ENCODE measurements at places on chromosomes 1 and 21.

GRCh38 chr1:213387380-213388015 is 336.5 kb downstream of the RPS6KC1 start:
- DNase-seq, result no peak

GRCh38 chr21:38341546-38342012 is 84.8 kb downstream of the KCNJ15 start:
- DNase-seq, result no peak

DNA sequence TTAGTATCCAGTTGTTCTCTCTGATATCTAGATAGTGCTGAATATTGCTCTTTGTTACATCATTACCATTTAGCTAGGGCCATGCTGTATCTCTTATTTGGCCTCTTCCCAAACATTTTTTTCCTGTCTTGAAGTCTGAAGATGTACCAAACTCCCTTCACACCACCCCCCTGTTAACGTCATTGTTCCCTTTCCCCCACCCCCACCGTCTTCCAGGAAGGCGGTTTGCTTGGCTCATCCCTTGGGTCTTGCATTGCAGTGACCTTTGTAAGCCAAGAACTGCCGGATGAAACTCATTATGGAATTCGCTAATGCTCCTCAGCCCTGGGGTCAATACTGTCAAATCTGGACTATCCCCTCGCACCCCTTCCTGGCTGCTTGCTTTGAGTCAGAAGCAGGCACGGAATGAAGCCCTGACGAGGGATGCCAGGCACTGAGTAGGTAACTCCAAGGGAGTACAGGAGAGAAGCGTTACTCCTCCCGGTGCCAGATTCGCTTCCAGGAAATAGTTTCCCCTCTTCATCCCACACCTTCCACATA is 283.1 kb downstream of the TM2D1 start:
- DNase-seq, result no peak

GRCh38 chr1:110734133-110734680 is 59.5 kb upstream of the KCNA3 start:
- DNase-seq, result no peak

DNA sequence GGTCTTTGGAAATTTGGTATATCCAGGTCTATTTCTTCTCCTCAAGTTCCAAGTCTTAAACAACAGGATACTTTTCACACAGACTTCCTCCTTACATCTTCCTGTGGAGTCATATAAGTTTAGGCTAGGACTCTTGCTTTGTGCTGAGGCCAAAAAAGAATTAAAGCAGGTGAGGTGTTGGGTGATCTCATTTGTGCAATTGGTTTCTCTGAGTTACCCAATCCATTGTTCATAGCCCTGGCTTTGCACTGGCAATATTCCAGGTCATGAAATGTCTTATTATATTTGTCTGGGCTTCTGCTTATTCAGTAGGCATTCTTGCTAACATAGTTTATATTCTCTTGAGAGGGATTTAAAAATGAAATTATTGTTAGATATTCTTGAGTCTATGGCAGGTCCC is 14.1 kb upstream of the KIAA0040 start:
- DNase-seq, result no peak

GRCh38 chr1:96808191-96808590 is 86.6 kb downstream of the PTBP2 start:
- DNase-seq, result no peak

GRCh38 chr1:54516249-54516920 is 31.6 kb upstream of the ACOT11 start:
- DNase-seq, result no peak

All from activated gamma-delta T cell treated with Interleukin-2 at 50 U/mL for 16 hours (primary cell).